ENCODE measurements at places on chromosomes 2 and 18. TPM values are rescaled to one million over a fixed set of nuclear protein-coding genes. Genes with fewer than 3 reads are reported as not detected.

GRCh38 chr18:6666012-6666685 is 63.4 kb upstream of the ARHGAP28 start:
- DNase-seq = no peak

DNA sequence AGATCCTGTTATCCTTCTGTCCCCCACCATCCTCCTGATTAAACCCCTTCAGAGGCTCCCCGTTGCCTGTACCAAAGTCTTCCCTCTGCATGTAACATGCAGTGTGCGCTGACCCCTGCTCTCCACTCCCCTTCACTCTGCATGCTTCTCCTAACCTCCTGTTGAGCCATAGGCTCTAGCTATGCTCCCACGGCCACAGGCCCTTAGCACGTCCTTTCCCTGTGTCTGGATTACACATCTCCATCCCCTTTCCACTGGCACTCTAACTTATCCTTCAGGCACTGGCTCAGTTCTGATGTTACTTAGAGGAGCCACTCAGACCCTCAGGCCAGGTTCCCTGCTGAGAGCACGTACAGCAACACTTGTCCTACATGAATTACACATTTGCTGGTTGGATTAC is 29.4 kb upstream of the EDAR start:
- no peak for DNase-seq

DNA sequence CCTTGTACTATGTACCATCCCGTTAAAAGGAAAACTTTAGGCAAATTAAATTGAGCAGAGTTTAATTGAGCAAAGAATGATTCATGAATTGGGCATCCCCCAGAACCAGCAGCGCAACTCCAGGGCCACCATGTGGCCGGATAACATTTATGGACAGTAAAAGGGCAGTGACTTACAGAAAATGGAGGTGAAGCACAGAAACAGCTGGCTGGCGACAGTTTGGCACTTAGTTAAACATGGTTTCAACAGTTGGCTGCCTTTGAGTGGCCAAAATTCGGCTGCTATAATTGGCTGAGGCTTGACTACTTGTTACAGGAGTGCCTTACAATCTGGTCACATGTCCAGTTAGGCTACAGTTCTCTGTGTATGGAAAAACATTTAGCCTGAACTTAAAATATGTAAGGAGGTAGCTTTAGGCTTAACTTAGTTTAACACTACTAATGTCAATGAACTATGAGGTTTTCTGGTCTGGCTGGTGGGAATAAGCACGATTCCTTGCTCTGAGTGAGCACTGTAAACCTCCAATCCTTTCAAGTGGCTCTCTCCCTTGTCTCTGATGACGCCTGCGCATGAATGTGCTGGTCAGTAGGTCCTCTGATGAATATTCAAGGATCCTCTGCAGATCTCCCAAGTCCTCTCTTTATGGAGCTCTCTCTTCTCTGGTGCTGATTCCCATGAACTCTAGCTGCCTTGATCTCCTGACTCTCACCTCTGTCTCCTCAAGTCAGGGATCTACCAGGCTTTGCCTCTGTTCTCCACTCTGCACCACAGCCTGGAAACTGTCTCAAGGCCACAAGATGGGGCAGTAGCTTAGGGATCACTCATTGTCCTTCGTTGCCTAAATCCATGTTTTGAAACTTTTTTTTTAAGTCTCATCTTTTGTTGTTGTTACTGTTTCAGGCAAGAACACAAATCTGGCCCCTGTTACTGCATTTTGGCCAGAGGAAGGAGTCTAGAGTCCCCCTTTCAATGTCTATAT is 24.4 kb upstream of the RAB31 start:
- peak; percentile 64 for DNase-seq

DNA sequence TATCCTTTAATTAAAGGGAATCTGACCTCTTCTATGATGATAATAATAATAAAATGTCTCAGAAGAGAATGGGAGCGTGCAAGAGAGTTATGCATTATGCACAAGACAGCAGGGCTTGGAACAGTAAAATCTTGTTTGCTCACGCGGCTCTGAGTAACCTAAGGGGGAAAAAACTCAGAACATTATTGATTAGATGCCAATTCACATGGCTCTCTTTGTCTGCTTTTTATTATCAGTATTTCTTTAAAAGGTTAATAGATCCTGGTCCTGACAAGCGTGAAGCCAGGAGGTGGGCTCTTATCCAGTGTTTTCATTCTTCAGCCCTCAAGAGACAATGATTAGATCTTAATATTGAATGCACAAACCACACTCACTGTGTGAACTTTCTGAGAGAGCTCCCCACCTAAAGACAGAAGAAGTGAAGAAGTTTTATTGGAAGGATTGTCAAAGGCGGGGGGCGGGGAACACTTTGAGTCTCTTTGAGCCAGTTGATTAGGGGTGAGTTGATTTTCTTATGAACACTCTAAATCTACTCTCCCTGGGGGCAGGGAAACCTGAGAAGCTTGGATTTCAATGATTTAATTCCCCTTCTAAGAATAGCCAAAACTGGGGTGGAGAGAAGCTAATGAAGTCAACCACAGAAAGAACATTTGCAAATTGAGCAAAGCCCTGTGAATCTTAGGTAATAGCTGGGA is 127.5 kb upstream of the CTAGE1 start:
- DNase-seq = no peak

- DNase-seq = no peak
These were observed 9.0 kb downstream of the STEAP3 start for GRCh38 chr2:119232666-119232993.

- DNase-seq = no peak
These were observed 309.8 kb downstream of the C1D start for GRCh38 chr2:67752969-67753368.

GRCh38 chr2:128732976-128733431 is 414.3 kb upstream of the HS6ST1 start:
- DNase-seq = no peak

DNA sequence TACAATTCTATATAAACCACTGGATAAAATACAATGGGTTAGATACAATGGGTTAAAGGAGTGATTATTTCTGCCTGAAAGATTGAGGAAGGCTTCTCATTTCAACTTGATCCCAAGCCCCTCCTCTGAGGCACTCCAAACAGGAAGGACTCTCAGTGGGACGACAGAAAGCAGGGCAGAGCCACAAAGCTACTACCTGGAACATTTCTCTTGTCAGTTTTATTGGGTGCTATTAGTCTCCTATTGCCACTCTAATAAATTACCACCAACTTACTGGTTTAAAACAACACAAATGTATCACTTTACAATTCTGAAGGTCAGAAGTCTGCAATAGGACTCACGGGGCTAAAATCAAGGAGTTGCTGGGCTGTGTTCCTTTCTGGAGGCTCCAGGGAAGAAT is 146.7 kb downstream of the MREG start:
- DNase-seq = no peak

DNA sequence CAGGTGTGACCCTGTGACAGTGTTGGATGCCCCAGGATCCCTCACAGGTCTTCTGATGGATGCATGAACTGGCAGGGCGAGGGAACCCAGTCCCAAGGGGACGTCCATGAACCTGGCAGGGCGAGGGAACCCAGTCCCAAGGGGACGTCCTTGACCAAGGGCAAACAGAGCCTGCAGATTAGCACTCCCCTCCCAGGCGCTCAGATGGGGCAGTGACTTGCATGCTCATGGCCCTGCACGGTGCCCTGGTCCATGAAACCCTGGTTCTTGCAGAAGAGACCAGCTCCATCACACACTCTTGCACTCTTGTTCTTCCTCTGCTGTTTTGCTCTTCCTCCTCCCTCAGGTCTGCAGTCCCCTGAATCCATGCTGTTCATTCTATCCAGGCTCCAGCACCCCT is 192.7 kb downstream of the GALR1 start:
- DNase-seq = no peak

The AQP12A gene
- not detected for total RNA-seq

The AMER3 gene
- total RNA-seq = not detected

The SLC5A7 gene
- not detected for total RNA-seq

The SPIRE1 gene
- 31.6 TPM for total RNA-seq

The PLGLB1 gene
- total RNA-seq = not detected

The IL1B gene
- 4.2 TPM for total RNA-seq

The ASB18 gene
- total RNA-seq = 1.1 TPM

The ZNF385B gene
- not detected for total RNA-seq

The REG3G gene
- not detected for total RNA-seq

The CRYBA2 gene
- not detected for total RNA-seq
